Activated CD8-positive, alpha-beta memory T cell treated with anti-CD3 and anti-CD28 coated beads, Interleukin-2, amount 50 U/mL, for 4 hours (primary cell): ENCODE measurements at places on chromosomes 6 and 20.
A peak's percentile ranks its signal among the peaks of the same experiment; 100 is the strongest.

DNA sequence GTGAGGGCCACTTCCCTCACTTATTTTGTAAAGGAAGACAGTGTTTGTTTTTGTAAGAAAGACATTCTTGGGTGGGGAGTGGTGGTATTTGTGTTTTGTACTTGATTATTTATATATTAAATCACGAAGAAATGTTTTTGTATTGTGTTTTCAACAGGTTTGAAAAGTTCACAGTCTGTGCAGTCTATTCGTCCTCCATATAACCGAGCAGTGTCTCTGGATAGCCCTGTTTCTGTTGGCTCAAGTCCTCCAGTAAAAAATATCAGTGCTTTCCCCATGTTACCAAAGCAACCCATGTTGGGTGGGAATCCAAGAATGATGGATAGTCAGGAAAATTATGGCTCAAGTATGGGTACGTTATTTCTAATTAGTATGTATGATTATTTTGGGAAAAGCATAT, 137.2 kb downstream of the NCOA3 start:
- DNase-seq: no peak

GRCh38 chr20:39103732-39104131, 141.6 kb downstream of the DHX35 start:
- DNase-seq: no peak

- DNase-seq: no peak
Observed at GRCh38 chr6:157104803-157105202, 218.5 kb downstream of the TMEM242 start.

DNA sequence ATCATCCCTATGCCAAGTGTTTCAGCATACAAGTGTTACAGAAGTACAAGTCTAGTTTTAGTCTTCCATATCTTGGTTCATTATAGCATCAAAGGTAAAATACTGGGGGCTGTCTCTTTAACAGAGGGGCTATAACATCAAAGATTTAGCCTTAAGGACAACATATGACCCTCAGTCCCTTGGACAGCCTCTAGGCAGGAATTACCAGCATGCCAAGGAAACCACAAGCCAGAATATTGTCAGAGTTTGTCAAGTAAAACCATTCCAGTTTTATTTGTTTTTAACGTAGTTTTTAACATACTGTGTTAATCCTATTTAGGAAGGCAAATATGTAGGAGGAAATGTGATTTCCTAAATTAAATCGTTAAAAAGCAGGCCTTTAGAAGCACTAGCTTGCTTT, 18.6 kb downstream of the ZKSCAN8 start:
- no peak for DNase-seq

DNA sequence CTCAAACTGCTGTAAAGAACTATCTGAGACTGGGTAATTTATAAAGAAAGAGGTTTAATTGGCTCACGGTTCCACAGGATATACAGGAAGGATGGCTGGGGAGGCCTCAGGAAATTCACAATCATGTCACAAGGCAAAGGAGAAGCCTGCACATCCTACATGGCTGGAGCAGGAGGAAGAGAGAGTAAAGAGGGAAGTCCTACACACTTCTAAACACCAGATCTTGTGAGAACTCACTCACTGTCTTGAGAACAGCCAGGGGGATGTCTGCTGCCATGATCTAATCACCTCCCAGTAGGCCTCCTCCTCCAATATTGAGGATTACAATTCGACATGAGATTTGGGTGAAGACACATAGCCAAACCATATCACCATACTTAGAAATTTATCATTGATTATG, 1307.0 kb upstream of the GJE1 start:
- no peak for DNase-seq

DNA sequence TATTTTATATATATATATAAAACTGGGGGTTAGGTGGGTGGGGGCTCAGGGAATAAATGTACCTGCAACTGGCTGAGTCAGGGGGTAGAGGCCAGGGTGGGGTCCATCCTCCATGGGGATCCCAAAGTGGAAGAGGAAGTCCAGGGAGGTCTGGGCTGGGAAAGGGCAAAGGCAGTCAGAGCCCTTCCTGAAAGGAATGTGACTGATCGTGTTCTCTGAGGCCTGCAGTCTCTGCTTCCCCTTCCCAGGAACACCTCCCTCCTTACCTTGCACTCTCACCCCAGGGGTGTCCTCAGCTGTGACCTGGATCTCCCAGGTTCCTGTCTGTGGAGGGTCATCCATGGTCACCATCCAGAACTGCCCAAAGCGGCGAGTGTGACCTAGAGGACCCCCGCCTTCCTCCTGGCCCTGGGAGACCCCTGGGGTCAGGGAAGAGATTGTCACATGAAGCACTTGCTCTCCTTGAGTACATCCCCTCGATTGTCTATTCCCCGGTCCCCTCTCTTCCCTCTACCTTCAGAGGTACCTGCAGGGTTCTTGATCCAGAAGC, 4.7 kb downstream of the SAPCD1 start:
- DNase-seq: no peak

GRCh38 chr20:35907017-35907701, 47.1 kb downstream of the SCAND1 start:
- DNase-seq: no peak

GRCh38 chr6:27374824-27375612, 13.5 kb upstream of the ZNF391 start:
- DNase-seq: peak; percentile 71

DNA sequence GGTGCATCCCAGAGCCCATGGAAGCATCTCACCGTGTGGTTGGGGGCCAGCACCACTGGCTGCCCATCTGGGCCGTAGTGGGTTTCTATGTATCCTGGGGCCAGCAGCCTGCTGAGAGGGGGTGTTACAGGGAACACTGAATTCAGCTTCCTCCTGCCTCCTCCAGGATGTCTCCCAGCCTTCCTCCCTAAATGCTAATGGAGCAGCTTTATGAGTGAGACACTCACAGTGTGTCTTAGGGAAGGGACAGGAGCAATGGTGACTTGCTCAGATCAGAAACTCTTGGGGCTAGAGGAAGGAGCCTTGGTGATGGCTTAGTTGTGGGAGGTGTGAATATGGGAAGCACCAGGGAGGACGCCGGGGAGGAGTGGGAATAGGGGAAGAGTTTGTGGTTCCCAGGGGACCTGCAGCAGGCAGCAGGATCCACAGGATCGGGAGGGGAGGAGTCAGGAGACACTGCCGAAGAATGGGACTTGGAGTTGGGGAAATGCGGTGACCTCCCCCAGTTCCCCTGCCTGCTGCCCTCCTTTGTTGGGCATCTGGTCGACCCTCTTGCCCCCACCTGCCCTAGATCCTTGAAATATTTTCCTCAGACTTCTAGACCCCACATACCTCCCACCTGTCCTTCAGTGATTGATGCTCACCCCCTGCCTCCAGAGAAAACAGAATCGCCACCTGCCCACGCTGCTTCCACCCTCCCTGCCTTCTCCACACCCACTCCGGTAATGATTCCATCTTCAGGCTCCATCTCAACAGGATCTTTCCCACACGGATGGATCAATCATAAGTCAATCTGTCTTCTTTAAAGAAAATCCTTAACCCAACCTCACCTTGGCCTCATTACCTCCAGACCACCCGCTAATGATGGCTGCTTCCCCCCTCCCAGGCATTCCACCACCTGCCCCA, 6.6 kb downstream of the ADAM33 start:
- no peak for DNase-seq

GRCh38 chr6:24004062-24004461, 122.0 kb upstream of the NRSN1 start:
- no peak for DNase-seq

DNA sequence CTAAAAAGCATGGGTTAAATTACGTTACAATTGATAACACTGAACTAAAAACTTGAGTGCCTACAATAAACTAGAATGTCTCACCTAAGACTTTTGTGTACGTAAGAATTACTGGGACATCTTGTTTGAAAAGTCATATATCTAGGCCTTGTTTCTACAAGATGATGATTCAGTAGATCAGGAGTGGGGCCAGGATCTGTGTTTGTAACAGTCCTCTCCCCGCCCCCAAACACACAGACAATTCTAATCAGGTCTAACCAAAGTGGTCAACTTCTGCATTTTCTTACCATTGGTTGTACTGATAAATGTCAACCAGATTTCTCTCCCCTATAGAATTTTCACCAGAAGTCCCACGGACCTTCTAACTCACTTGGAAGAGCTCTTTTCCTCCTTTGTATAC, 56.9 kb downstream of the RAMACL start:
- DNase-seq: no peak

- DNase-seq: no peak
Observed at GRCh38 chr20:48957533-48957932, 36.0 kb downstream of the ARFGEF2 start.

DNA sequence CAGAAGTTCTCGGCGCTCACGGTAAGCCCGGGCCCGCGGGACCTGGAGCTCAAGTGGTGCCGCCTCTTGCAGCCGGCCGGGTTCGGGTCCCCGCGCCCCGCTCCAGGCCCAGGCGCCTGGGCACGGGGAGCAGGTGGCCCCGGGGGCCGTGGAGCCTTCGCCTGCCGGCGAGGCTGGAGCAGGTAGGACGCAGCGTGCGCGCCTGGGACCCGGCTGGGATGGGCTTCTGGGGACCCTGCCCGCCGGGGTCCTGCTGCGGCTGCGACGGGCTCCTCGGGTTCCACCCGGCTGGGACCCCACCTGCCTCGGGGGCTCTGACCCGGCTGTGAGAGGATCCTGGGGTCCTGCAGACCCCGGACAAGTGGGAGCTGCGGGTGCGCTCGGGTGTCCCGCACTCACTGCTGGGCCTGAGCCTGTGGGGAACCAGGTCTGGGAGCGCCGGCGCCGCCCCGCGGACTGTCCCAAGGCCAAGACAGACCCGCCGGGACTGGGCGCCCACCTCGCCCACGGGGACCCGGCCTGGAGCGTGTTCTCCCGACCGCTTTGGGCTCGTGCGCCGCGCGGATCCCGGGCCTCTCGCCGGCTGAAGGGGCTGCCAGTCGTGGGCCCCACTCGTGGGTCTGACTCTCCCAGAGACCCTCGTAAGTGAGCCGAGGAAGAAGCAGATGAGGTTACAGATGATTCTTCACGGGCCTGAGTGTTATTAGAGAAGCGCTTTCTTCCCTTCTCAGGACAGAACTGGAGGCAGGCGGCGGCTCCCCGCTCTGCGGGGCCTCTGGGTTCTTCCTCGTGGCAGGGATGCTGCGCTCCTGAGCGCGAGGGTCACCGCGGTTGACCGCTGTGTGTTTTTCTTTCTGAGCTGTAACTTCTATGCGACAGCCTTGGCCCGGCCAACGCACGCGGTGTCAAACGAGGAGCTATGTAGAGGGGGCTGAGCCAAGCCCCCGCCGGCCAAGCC, 729 bp downstream of the SMOC2 start:
- DNase-seq: no peak

- no peak for DNase-seq
Observed at GRCh38 chr6:112289038-112289566, 34.7 kb upstream of the LAMA4 start.

GRCh38 chr6:36848658-36849441, 9.6 kb upstream of the CPNE5 start:
- no peak for DNase-seq

DNA sequence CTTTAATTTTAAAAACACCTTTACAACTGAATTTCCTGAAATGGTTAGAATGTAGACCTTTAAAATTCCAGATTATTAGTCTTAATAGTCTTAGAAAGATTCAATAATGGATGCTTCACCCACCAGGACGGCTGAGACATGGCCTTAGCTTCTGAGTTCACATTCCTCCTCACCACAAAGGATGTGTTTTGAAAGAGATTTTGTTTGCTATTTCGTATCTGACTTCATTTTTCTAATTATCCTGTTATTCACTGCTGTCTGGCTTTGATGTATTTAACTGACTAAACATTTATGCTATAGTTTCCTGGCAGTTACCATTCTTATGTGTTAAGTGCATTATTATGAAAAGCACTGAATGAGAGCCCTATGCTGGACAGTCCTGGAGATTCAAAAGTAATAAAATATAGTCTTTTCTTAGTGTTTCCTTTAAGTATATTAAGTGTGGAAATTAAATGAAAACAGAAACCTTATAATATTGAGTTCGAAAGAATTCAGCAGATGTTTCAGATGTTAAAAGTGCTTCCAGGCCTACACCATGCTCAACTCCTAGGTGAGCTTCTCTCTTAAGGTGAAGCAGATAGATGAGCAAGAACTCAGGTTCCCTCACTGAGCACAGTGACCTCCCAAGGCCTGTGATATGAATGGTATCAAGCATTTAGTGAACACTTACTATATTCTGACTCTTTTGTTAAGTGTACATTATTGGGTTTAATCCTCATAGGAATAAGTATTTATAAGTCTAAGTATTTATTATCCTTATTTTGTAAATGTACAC, 40.3 kb downstream of the MAP3K4 start:
- DNase-seq: no peak

- no peak for DNase-seq
Observed at GRCh38 chr6:47479140-47479508, 1.5 kb downstream of the CD2AP start.

DNA sequence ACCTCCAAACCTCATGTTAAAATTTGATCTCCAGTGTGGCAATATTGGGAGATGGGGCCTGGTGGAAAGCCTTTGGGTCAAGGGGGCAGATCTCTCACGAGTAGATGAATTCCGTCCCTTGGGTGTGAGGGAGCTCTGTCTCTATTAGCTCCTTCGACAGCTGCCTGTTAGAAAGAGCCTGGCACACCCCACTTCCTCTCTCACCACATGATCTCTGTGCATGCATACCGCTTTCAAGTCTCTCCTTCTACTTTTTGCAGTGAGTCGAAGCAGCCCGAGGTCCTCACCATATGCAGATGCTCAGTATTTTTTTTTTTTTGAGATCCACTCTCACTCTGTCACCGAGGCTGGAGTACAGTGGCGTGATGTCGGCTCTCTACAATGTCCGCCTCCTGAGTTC, 176.9 kb downstream of the SYNDIG1 start:
- DNase-seq: no peak

GRCh38 chr6:81894788-81895271, 142.3 kb upstream of the TENT5A start:
- DNase-seq: no peak

- peak; percentile 41 for DNase-seq
Observed at GRCh38 chr6:109526905-109527628, 44.0 kb upstream of the ZBTB24 start.

- no peak for DNase-seq
Observed at GRCh38 chr6:38975621-38976049, 72.9 kb upstream of the GLP1R start.

- DNase-seq: no peak
Observed at GRCh38 chr6:112936504-112936903, 589.4 kb downstream of the RFPL4B start.

DNA sequence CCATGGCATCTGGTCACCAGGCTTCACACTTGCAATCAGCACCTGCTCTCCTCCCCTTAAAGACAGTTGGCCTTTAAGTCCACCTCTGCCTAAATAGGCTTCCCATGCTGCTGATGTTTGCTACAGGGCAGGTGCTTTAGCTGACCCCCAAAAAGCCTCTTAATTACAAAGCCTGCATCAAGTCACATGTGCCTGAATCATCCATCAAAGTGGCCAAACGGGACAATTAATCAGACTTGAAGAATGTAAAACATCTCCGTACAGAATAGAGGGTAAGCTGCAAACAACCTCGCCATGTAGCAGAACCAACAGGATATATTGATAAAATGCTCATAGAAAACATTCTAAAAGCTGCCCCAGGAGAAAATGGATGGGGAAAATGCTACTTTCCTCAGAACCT, 7.4 kb downstream of the LY86 start:
- DNase-seq: no peak

GRCh38 chr6:137866914-137867684, at the start of gene TNFAIP3:
Gene TNFAIP3 (plus strand): TSS chr6:137867259. CDS start chr6:137871228, 3,969 bp downstream.
- DNase-seq: peak; percentile 95

GRCh38 chr6:17268114-17268513, 13.0 kb upstream of the RBM24 start:
- no peak for DNase-seq
